ENCODE measurements at places on chromosomes 7 and 10.

- DNase-seq: peak; percentile 30
Observed at GRCh38 chr7:32536585-32536984, 41.3 kb downstream of the AVL9 start.

GRCh38 chr10:8534891-8535290 is 480.4 kb downstream of the GATA3 start:
- DNase-seq: no peak

- no peak for DNase-seq
Observed at GRCh38 chr7:99036546-99037111, 107.3 kb downstream of the SMURF1 start.

GRCh38 chr7:69109879-69110278 is 488.4 kb upstream of the AUTS2 start:
- no peak for DNase-seq

GRCh38 chr7:7772397-7772821 is 54.0 kb upstream of the RPA3 start:
- no peak for DNase-seq

- DNase-seq: no peak
Observed at GRCh38 chr10:128047351-128047750, 78.9 kb downstream of the MKI67 start.

DNA sequence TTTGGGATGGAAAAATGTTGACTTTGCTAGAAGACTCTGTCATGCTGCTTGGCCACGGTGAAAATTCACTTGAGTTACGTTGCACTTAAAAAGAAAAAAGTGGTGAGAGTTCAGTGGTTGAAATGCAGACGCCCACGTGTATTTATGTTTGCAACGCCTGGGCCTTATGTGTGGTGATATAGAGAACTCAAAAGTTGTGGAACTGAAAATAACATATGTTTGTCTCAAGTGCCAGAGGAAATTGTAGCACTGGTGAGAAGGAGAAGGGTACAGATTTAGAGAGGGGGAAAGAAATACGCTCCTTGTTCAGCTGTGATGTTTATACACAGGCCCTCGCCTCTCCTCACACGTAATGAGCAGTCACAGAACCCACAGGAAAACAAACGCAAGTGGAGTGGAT is 73.6 kb downstream of the EMX2 start:
- no peak for DNase-seq

DNA sequence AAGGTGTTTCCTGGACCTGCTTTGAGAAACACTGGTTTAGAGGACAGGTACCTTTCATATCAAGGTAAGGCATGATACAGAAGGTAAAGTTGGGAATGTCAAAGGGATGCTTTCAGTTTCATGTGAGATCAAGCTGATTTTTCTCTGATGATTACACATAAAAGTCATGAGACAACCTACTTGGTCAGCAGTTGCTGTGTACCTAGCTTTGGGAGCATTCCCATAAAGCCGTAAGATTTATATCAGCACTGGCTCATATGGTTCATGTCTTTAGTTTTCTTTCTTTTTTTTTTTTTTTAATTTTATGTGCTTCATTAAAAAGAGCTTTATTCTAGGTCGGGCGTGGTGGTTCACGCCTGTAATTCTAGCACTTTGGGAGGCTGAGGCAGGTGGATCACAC is 265.3 kb upstream of the LRGUK start:
- no peak for DNase-seq

DNA sequence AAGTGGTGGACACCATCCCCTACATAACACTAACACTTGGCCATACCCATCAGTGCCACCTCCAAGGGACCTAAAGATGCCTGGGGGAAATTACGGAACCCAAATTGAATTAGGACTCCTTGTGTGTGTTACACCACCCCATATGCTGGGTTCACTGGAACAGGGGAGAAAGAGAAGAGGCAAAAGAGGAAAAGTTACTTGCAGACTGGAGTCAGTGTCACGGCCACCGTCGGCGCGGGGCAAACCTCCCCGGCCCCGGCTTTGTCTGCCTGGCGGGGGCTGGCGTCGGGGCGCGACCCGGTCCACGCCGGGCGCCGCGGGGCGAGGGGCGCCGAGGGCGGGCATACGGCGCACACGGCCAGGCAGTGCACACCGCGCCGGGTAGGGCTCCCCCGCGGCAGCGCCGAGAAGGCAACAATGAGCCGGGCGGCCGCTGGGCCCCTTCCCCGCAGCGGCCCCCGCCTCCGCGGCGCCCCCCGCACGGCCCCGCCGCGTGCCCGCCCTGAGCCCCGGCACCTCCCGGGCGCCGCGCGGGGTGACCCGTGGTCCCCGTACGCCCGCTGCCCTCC is 171.1 kb downstream of the FAM107B start:
- no peak for DNase-seq

GRCh38 chr7:84112771-84113170 is 81.8 kb downstream of the SEMA3A start:
- no peak for DNase-seq

GRCh38 chr7:81811956-81812865 is 42.4 kb upstream of the HGF start:
- no peak for DNase-seq

DNA sequence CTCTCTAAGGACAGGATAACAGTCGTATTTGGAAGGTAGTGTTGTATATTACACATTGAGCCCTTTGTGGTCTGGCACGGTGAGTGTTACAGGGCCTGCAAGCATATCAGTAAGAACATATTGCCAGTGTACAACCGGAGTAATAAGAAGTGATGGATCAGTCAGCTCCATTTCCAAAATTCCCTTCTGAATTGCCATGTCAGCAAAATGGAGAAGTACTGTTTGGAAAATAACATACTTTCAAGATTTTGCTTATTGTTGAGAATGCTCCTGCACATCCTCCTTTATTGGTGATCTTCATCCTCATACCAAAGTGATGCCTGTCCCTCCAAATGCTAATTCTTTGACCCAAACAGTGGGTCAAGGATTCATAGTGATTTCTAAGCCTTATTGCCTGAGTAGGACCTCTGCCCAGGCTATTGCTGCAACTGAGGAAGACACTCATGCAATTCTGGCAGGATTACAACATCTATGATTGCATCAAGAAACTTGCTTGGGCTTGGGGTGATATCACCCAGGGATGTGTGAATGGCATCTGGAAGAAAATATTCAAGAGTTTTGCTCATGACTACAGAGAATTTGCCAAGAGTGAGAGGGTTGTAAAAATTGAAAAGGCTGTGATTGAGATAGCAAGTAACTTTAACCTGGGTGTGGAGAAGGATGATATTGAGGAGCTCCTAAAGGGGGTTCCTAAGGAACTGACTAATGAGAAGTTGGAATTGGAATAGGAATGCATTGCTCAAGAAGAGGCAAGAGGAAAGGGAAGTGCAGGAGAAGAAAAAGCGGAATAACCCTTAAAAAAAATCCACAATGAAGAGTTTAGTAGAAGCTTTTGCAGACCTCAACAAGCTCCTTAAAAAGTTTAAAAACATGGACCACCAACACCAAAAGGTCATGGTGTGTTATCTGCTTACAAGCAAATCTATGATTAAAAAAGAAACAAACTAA is 452.2 kb upstream of the SORCS1 start:
- DNase-seq: peak; percentile 30
